Fibroblast of the aortic adventitia (primary cell): ENCODE measurements at places on chromosomes 2 and 18. TPM values are rescaled to one million over a fixed set of nuclear protein-coding genes. Genes with fewer than 3 reads are reported as not detected.

The KHK gene
- 1.7 and 2.3 TPM in 2 replicates for total RNA-seq

The PMAIP1 gene
- total RNA-seq: 2.6 and 18.2 TPM in 2 replicates

The RGPD4 gene
- total RNA-seq: 0.16 TPM in 1 of 2 replicates, not detected in the other

The ERBB4 gene
- 0.16 and 5.8 TPM in 2 replicates for total RNA-seq

The IL18RAP gene
- total RNA-seq: 0.09 TPM in 1 of 2 replicates, not detected in the other
